Stimulated activated CD4-positive, alpha-beta T cell treated with anti-CD3 and anti-CD28 coated beads, Interleukin-1b, Interleukin-23, amount 100 ng/mL, for 1 hour (primary cell): ENCODE measurements at places on chromosomes 6 and 20.
A peak's percentile ranks its signal among the peaks of the same experiment; 100 is the strongest.

DNA sequence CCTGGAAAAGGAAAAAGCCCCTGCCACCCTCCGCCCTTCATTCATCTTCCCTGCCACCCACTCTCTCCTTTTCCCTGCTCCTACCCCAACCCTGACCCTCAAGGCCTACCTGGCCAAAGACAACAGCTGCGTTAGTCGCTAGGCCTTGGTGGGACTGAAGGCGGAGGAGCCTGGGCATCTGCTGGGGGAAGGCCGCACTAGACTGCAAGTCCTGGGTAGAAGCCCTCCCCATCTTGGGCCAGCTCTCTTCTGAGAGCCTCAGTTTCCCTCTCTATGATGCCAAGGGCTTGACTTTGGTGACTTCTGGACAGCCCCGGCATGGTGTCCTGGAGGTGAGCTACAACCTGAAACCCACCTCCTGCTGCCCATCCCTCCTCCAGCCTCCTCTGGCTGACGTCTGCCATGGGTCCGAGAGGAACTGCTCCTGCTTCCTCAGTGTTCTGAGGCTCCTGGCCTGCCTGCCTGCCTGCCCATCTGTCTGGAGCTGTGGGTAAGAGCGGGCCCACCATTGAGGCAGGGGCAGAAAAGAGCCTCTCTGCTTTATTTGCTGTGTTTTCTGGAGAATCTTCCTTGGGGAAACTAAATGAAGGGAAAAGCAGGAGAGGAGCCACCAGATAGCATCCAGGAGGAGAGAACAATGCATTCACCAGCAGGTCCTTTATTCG is 7.5 kb upstream of the FOXC1 start:
- no peak for DNase-seq

GRCh38 chr6:117718895-117719294 is 43.6 kb downstream of the NUS1 start:
- no peak for DNase-seq

DNA sequence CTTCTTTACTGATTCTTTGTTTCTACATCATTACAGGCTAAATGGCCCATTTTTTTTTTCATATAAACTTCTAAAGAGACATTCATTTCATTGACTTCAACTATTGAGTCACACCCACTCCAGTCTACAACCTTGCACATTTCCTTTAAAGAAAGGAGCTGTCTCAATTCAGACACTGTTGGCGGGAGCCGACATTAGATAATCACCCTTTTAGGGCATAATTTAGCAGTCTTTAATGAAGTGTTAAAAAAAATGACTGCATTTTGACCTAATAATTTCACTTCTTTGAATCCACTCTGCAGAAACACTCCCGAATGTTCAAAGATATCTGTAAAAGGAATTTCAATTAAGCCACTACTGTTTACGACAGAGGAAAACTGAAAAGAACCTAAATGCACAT is 1.5 kb downstream of the EPM2A start:
- DNase-seq, result no peak

DNA sequence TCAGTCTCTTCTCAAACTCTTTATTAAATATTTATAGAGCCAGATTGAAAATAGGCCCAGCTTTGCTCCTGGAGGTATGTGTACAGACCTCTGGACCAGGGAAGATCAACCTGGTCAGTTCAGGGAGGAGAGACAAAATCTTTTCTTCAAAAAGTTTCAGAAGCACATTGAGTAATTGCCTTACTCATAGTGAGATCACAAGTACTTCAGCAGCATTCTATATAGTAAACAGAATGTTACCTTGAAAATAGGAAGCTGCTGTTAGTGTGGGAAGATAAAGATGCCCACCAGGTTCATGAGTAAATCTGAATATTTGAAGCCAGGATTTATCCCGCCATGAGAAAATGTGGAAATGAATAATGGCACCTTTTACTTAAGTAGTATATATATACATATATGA is 665.9 kb upstream of the CITED2 start:
- DNase-seq, result no peak

DNA sequence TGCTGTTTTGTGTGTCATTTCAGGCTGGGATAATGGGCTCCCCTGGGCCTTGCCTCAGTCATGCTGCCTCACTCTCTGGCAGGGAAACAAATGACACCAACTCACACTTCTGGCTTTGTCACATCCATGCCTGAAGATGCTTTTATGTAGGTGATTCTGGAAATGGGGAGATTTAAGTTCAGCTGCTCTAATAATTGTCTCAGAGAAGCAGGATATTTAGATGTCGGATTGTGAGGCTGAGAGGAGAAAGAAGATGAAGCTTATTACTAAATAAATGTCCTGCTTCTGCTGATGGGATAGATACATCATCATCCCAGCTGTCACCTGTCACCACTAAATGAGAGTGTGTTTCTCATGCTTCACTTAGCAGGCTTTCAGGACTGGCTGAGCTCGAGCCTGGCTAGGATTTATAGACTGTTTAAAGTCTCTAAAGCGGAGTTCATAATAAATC is 480.2 kb upstream of the SPTLC3 start:
- DNase-seq, result no peak

DNA sequence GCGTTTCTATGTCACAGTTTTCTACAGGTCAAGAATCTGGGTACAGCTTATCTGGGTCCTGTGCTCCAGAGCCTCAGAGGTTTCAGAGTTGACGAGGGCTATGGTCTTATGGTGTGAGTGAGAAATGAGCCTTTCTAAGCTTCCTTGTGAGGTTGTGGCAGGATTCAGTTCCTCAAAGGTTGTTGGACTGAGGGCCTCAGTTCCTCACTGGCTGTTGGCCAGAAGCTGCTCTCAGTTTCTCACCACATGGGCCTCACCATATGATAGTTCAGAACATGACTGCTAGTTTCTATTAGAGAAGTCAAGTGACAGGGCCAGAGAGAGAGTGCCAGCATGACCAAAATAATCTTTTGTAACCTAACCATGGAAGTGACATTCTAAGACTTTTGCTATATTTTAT is 96.1 kb downstream of the NUS1 start:
- no peak for DNase-seq

DNA sequence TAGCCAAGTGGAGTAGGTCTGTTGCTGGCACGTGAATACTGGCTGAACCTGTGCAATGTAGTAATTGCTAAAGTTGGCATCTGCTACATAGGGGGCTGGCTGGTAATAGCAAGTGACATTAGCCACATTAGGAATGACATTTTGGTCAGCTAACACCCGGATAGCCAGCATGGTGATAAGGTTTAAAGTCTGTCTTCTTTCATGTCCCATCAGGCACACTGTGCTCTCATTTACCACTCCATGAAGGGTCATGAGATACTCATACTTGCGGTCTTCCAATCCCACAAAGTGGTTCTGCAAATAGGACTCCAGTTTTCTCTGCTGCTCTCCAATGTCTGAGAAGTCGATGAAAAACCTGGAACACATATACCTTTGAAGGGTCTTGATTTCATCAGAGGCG is 2.8 kb downstream of the TENT5A start:
- DNase-seq, result no peak

DNA sequence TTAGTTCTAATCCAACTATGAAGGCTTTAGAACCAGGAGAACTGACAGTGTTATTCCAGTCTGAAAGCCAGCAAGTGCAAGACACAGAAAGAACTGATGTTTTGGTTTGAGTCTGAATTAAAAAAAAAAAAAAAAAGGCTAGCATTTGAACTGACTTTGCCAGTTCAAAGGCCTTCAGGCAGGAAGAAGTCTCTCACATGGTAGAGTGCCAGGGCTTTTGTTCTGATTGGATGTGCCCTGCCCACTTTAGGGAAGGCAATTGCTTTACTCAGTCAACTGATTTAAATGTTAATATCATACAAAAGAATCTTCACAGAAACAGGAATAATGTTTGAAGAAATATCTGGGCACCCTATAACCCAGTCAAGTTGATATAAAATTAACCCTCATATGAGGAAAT is 212.2 kb downstream of the HIVEP2 start:
- no peak for DNase-seq

DNA sequence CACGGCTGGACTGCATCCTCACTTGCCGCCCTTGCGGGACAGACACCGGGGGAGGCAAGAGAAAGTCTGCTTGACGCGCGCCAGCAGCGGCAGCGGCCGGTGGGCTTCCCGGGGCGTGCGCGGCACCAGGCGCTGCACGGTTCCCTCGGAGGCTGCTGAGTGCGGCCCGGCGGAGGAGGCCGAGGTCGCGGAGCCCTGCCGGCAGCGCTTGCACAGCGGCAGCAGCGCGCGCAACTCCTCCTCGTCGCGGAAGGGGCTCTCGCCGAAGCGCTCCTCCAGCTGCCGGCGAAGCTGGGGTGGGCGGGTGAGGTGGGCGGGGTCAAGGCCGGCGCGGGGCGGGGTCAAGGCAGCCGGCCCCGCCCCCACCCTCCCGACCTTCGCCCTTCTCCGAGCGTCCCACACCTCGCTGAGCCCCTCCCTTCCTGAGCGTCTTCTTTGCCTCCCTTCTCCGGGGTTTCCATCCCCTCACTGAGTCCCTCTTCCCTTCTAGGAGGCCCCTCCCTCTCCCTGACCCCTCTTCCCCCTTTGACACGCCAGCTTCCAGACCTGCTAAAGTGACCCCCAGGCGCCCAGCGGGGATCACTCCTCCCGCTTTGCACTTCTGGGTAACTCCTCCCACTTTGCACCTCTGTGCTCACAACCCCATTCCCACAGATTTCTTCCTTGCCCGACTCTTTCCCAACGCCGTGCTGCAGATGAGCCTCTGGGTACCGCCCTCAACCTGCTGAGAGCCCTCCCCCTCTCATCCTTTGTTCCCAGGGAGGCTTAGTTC is 8.8 kb downstream of the DUSP15 start:
- peak; percentile 33 for DNase-seq

GRCh38 chr20:33673410-33674293 is 576 bp downstream of the NECAB3 start:
- DNase-seq, result no peak

- DNase-seq, result no peak
Observed at GRCh38 chr6:49110916-49111315, 352.1 kb downstream of the MMUT start.

- DNase-seq, result peak; percentile 49
Observed at GRCh38 chr6:135183002-135183531, 2.0 kb downstream of the MYB start.

DNA sequence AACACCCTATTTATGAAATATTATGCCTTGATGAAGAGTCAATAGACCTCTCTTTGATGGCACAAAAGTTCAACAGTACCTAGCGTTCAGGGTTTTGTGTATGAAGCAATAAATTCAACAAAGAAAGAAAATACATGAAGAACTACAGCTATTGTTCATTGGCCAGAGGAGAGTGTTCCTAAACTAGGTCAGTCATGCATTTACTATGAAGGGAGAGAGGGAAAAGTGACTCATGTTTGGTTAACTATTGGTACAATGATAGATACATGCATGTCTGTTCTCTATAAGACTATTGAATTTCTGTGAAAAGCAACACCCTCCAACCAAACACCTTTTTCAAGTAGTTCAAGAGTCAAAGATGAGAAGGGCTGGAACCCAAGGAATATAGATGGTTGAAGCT is 50.7 kb downstream of the CLIC5 start:
- no peak for DNase-seq

- no peak for DNase-seq
Observed at GRCh38 chr6:110528101-110528929, 51.9 kb upstream of the SLC22A16 start.

DNA sequence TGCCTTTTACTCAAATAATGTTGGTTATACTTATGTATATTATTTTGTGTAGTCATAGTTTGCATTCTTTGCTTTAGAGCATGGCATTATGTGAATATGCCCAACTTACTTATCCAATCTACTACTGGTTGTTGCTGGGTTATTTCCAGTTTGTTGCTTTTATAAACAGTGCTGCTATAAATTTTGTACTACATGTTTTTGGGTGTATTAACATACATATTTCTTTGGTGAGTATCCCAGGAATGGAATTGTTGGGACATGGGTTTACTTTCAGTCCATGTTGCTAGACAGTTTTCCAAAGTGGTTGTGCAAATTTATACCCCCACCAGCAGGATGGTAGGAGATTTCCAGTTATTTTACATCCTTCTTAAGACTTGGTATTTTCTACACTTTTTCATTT is 157.1 kb upstream of the THEMIS start:
- no peak for DNase-seq

- DNase-seq, result no peak
Observed at GRCh38 chr20:12896180-12896579, 112.6 kb upstream of the SPTLC3 start.

- no peak for DNase-seq
Observed at GRCh38 chr6:90406142-90406794, 109.6 kb upstream of the BACH2 start.
